ENCODE measurements at places on chromosomes 1 and 21. TPM values are rescaled to one million over a fixed set of nuclear protein-coding genes. Genes with fewer than 3 reads are reported as not detected.
A peak's percentile ranks its signal among the peaks of the same experiment; 100 is the strongest.

- no peak overlapping the region for H3K27ac ChIP-seq
- H3K36me3 ChIP-seq = no peaks in the 10 kb centered on the region
- no peak overlapping the region for H3K4me3 ChIP-seq
- no peaks in the 10 kb centered on the region for H3K27me3 ChIP-seq
Measured at GRCh38 chr1:48080331-48081255, 83.4 kb upstream of the TRABD2B start.

NEXN gene
- total RNA-seq = 5.4 TPM

- peak; percentile 35 for DNase-seq
- no peaks in the 10 kb centered on the region for H3K27me3 ChIP-seq
Measured at GRCh38 chr1:24596401-24596880, 40.6 kb downstream of the NCMAP start.

DNA sequence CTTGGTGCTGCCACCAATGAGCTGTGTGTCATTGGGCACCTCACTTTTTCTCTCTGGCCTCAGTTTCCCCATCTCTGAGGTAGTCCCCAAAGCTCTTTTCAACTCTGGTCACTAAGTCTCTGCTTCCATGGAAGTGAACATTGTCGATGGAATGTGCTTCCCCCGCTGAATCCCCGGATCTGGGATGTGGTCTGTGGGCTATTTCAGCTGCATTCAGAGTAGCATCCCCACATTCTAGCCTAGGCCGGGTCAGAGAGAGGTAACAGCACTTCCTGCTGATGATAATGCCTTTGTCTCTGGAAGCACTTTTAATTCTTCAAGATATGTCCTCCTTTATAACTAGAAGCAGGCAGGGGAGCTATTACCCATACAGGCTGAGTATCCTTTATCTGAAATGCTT lies 29.8 kb downstream of the RASSF5 start:
- H3K36me3 ChIP-seq = no peaks in the 10 kb centered on the region
- H3K4me1 ChIP-seq = no peaks in the 10 kb centered on the region
- no peak overlapping the region for H3K27ac ChIP-seq
- DNase-seq = no peak
- no peaks in the 10 kb centered on the region for H3K27me3 ChIP-seq

CYP4B1 gene
- total RNA-seq = not detected

SPATA17 gene
- total RNA-seq = 0.93 TPM

DNA sequence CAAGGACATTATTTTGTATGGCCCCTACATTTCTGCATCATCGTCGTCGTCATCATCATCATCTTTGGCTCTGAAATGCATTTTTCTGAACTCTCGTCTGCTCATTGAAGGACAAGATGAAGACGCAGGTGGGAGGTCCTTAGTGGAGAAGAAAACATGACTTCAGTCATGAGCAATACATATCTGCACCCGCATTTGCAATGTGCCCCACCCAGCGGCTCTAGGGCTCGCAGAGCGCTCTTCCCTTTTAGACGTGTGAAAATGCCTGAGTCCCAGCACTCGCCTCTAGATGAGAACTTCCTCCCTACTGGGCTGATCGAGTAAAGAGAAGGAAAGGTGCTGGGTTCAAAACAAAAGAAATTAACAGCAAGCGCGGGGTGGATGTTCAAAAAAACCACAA lies 10.1 kb downstream of the C1orf174 start:
- no peaks in the 10 kb centered on the region for H3K27me3 ChIP-seq
- H3K36me3 ChIP-seq = peaks cover 48% of the 10 kb centered on the region
- no peaks in the 10 kb centered on the region for H3K4me1 ChIP-seq
- no peak overlapping the region for H3K4me3 ChIP-seq
- H3K27ac ChIP-seq = no peak overlapping the region

ERICH3 gene
- not detected for total RNA-seq

- DNase-seq = no peak
- H3K27ac ChIP-seq = no peak overlapping the region
- H3K27me3 ChIP-seq = no peaks in the 10 kb centered on the region
- H3K4me1 ChIP-seq = no peaks in the 10 kb centered on the region
- H3K4me3 ChIP-seq = no peak overlapping the region
Measured at GRCh38 chr1:54970901-54971300, 9.5 kb upstream of the TMEM61 start.

GRCh38 chr1:51636764-51637522 lies 20.1 kb downstream of the OSBPL9 start:
- no peak overlapping the region for H3K4me3 ChIP-seq
- DNase-seq = no peak
- no peaks in the 10 kb centered on the region for H3K36me3 ChIP-seq
- peaks cover 2% of the 10 kb centered on the region for H3K4me1 ChIP-seq
- H3K27me3 ChIP-seq = peaks cover 15% of the 10 kb centered on the region

LIPI gene
- not detected for total RNA-seq

ZFP69B gene
- total RNA-seq = 10.3 TPM

GRCh38 chr1:2258996-2259395 lies 30.9 kb downstream of the SKI start:
- H3K27ac ChIP-seq = no peak overlapping the region
- no peaks in the 10 kb centered on the region for H3K4me1 ChIP-seq
- no peak overlapping the region for H3K4me3 ChIP-seq
- no peaks in the 10 kb centered on the region for H3K27me3 ChIP-seq
- peaks cover 7% of the 10 kb centered on the region for H3K36me3 ChIP-seq

DNA sequence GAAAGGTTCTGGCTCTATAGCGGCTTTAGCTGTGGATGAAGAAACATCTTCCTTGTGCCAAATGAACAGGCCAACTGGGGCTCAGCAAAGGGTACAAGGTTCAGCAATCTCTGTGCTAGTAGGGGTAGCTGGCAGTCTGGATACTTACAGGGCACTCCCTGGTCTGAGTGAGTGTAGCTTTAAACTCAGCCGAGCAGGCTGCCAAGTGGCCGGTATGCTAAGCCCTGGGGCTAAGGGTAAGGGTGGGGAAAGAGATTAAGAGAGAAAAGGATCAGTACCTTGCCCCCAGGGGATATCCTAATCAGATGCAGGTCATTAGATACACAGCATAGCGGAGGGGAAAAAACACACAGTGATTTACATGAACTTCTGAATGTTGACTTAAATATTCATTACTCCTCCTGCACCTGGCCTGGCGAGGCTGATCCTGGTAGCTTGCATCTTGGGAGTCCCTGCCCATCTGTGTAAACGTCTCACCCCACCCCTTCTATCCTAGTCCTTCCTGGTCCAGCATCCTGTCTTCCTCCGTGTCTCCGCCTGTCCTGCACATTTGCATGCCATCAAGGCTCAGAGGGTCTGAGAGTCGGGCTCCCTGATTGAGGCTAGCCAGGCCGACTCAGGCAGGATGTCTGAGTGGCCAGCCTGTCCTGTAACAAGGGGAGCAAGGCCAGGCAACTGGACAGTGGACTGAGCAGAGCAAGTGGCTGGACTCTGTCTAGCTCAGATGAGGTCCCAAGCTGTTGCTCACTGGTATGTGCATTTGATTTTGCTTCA lies 39.5 kb upstream of the CNTN2 start:
- H3K4me3 ChIP-seq = no peak overlapping the region
- H3K27me3 ChIP-seq = no peaks in the 10 kb centered on the region
- peaks cover 5% of the 10 kb centered on the region for H3K36me3 ChIP-seq
- H3K4me1 ChIP-seq = peaks cover 14% of the 10 kb centered on the region
- no peak overlapping the region for H3K27ac ChIP-seq

- peaks cover 32% of the 10 kb centered on the region for H3K36me3 ChIP-seq
- H3K4me3 ChIP-seq = peak overlapping the region; percentile 88
- H3K27ac ChIP-seq = no peak overlapping the region
- no peaks in the 10 kb centered on the region for H3K27me3 ChIP-seq
- DNase-seq = no peak
Measured at GRCh38 chr1:53324728-53325297, 3.1 kb downstream of the LRP8 start.

DNA sequence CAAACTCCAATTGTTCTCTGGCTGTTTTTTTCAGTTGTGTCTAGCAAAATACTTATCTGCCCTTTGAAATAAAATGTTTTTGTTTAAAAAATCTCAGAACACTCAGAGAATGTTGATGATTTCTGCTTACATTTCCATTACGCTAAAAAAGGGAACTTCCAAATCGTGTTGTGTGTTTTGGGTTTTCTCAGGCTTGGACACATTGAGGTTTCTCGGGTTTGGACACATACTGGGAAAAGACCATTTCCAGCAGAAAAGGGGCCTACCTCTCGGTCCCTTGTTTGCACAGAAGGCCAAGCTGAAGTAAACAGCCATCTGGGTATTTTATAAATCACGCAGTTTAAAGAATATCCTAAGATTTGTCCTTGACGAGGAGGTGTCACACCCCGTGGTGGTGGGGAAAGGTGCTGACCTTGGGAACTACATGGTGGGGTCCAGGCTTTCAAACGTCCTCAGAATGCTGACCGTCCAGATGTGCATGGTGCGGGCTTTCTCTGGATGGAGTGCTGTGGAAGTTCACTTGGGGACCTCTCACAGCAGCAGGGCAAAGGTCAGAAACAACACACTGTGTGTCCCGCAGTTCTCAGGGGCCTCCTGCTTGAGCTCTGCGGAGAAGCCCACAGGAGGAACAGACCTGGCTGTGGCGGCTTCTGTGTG lies 67.8 kb downstream of the SLC37A1 start:
- H3K4me1 ChIP-seq = no peaks in the 10 kb centered on the region
- no peaks in the 10 kb centered on the region for H3K27me3 ChIP-seq
- no peak for DNase-seq
- no peak overlapping the region for H3K27ac ChIP-seq
- H3K4me3 ChIP-seq = no peak overlapping the region

- peaks cover 91% of the 10 kb centered on the region for H3K36me3 ChIP-seq
- H3K27me3 ChIP-seq = no peaks in the 10 kb centered on the region
- peaks cover 20% of the 10 kb centered on the region for H3K4me1 ChIP-seq
- peak overlapping the region; percentile 9 for H3K27ac ChIP-seq
- DNase-seq = peak; percentile 74
Measured at GRCh38 chr1:54249819-54250435, 50.0 kb downstream of the MRPL37 start.

GRCh38 chr1:177328251-177328650 lies 157.5 kb downstream of the BRINP2 start:
- no peak for DNase-seq
- H3K4me3 ChIP-seq = no peak overlapping the region
- H3K27me3 ChIP-seq = peaks cover 39% of the 10 kb centered on the region
- no peaks in the 10 kb centered on the region for H3K4me1 ChIP-seq

CTSE gene
- total RNA-seq = not detected

- DNase-seq = no peak
- no peaks in the 10 kb centered on the region for H3K4me1 ChIP-seq
- H3K4me3 ChIP-seq = no peak overlapping the region
- H3K36me3 ChIP-seq = no peaks in the 10 kb centered on the region
- no peak overlapping the region for H3K27ac ChIP-seq
Measured at GRCh38 chr1:119485201-119485600, 21.8 kb upstream of the HSD3B1 start.
